ENCODE measurements at places on chromosomes 4 and X. TPM values are rescaled to one million over a fixed set of nuclear protein-coding genes. Genes with fewer than 3 reads are reported as not detected.

CDX4 gene
- total RNA-seq = not detected

SAGE1 gene
- total RNA-seq = 0.05 TPM

SHISA3 gene
- not detected for total RNA-seq

HSPA4L gene
- total RNA-seq = 7.8 TPM

CT55 gene
- not detected for total RNA-seq

GABRG1 gene
- total RNA-seq = not detected

MID1IP1 gene
- 33.8 TPM for total RNA-seq

IGBP1 gene
- total RNA-seq = 59.9 TPM

RLIM gene
- 15.2 TPM for total RNA-seq

PHOX2B gene
- 0.02 TPM for total RNA-seq

CDS1 gene
- total RNA-seq = 0.62 TPM

PRR32 gene
- total RNA-seq = not detected

FAM114A1 gene
- total RNA-seq = 39.7 TPM

GPC3 gene
- total RNA-seq = not detected

NWD2 gene
- not detected for total RNA-seq

CT45A1 gene
- total RNA-seq = not detected

ALAS2 gene
- not detected for total RNA-seq

OTC gene
- total RNA-seq = not detected

PPEF2 gene
- not detected for total RNA-seq

N4BP2 gene
- 4.0 TPM for total RNA-seq

GPC4 gene
- 0.02 TPM for total RNA-seq

PROM1 gene
- total RNA-seq = 0.53 TPM

PAGE4 gene
- total RNA-seq = not detected

RASL11B gene
- 0.13 TPM for total RNA-seq

FGFBP2 gene
- total RNA-seq = not detected

ANK2 gene
- 0.52 TPM for total RNA-seq

RBMX2 gene
- total RNA-seq = 31.0 TPM

SOD3 gene
- not detected for total RNA-seq

EDA2R gene
- total RNA-seq = 11.7 TPM

AADAT gene
- total RNA-seq = 9.6 TPM

STPG2 gene
- total RNA-seq = not detected

RPS6KA3 gene
- 51.7 TPM for total RNA-seq

Data from A549 treated with dexamethasone at 1 μM for 4 hours (cell line).